Mesendoderm (in vitro differentiated cells): ENCODE measurements at places on chromosomes 16 and 17.

- DNase-seq = peak; percentile 10
These were observed 81.9 kb downstream of the TUBD1 start for GRCh38 chr17:59810894-59811153.

GRCh38 chr16:78684030-78684611, 584.7 kb downstream of the WWOX start:
- no peak for DNase-seq

GRCh38 chr16:66703406-66704215, 7.1 kb upstream of the CMTM4 start:
- DNase-seq = peak; percentile 40

- no peak for DNase-seq
These were observed 52.9 kb downstream of the SNTB2 start for GRCh38 chr16:69239851-69240250.

DNA sequence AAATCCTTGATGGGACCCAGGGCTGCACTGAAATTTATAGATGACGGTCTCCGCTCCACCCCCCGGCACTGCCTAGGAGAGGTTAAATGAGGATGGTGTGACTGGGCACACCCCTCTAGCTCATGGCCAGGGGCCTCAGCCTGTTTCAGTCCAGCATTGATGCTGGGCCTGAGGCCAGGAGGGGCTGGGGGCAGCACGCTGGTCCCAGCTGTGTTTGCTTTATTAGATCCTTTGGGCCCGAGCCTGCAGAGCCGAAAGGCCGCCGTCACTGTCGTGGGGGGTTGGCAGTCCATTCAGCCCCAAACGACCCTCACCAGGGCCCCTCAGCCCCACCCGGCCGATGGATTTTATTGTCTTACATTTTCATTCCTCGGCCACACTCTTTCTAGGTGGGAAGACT, 10.8 kb upstream of the DOK4 start:
- DNase-seq = no peak

- no peak for DNase-seq
These were observed 89.8 kb upstream of the ZNF750 start for GRCh38 chr17:82929676-82930042.

DNA sequence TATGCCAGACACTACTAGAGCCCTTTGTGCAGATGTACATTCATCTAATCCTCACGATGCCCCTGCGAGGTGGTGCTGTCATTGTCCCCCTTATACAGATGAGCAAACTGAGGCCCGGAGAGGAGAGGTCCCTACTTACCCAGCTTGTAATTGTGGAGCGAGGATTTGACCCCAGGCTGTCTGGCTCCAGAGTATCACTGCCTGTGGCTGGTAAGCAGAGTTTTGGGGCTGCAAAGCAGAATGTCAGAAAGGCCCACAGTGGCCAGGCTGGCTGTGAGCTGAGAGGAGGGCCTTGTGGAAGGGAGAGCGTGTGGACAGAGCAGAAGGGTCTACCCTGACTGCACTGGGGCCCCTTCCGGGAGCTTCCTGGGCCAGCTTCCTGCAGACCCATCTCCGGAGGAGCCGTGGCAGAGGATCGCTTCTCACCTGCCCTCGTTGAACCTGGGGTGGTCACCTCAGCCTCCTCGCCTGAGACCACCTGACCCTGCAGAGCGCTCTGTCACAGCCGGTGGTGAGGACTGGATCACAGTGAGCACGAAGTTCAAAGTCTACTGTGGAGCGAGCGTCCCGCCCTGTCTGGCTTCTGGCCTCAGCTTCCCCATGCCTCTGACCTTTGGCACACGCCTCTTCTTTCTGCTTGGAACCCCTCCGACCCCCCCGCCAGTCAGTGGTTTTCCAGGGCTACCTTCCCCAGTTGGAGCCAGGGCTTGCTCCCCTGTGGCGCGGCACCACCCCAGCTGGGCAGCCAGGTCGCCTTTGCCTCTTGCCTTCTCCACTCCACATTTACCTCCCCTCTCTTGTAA, 12.1 kb downstream of the CMIP start:
- no peak for DNase-seq

- DNase-seq = no peak
These were observed 444.1 kb upstream of the RBFOX1 start for GRCh38 chr16:6888531-6888930.

GRCh38 chr17:61415374-61416210, 15.9 kb downstream of the TBX2 start:
- no peak for DNase-seq

- no peak for DNase-seq
These were observed 100.7 kb downstream of the SOCS1 start for GRCh38 chr16:11155284-11155806.

GRCh38 chr17:73605444-73605843, 38.8 kb downstream of the SDK2 start:
- no peak for DNase-seq

GRCh38 chr17:49399995-49400394, 14.7 kb downstream of the PHB1 start:
- no peak for DNase-seq

DNA sequence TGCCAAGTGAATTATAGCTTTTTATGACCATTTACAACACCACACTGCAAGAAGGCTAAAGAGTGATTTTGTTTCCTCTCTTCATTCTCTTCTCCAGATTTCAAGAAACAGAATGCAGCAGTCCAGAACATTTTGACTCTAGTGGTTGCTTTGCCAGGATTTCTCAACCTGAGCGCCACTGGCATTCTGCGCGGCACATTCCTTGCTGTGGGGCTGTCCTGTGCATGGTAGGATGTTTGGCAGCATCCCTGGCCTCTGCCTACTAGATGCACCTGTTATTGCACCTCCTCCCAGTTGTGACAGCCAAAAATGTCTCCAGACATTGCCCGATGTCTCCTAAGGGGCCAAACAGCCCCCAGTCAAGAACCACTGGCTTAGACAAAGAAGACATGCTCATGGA, 25.7 kb upstream of the SLC39A11 start:
- no peak for DNase-seq

- no peak for DNase-seq
These were observed 282.4 kb upstream of the EEF2KMT start for GRCh38 chr16:5379954-5380353.

- DNase-seq = no peak
These were observed 1.3 kb downstream of the ARHGAP23 start for GRCh38 chr17:38429476-38430100.

DNA sequence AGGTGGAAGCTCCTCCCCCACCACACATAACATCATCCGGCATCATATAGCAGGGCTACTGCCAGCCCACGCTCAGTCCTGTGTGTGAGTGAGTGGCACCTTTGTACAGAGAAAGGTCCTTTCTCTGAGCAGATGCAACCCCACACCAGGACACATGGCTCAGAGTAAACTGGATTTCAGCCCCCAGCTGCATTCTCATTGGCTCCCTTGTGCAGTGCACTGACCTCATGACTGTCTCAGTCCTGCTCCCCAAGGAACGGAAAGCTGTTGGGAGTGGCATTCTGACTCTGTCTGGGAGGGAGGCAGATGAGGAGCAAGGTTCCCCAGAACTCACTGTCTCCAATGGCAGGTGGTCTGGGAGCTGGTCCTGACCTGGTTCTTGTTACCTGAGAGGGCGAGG, 244.1 kb downstream of the PHKB start:
- no peak for DNase-seq

DNA sequence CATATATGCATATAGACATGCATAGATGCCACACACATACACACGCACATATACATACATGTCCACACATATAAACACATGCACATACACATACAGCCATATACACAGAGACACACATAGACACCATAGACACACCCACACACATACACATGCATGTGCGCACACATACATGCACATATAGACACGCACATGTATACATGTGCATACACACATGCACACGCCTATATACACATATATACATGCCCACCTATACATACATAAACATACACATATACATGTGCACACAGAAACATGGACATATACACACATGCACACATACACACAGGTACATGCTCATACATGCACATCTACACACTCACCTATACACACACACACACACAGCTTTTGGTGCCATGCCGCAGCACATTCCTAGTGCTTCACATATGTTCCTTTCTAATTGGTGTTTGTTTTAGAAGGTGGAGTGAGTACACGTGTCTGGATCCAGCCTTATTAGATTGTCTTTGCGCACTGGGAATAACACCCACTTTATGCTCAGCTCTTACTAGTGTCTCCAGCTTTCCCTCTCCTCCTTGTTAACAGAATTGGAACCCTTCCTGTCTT, 198.0 kb downstream of the RPTOR start:
- DNase-seq = no peak

DNA sequence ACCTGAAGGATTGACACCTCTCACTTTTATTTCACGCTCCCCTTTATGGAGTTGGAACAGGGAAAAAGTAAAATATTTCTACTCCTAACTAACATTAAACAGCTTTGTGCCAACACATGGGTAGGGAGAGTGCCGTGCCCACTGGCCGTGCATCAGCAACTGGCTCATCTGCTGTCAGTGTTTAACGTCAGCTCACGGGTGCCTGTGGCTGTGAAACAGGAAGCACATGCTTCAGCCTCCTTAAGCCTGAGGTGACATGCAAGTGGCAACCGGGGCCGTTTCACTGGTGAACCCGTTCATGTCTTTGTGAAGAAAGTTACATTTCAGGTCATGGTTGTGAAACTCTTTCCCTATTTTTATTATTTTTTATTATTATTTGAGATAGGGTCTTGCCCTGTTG, 3.2 kb downstream of the SPG7 start:
- no peak for DNase-seq

GRCh38 chr17:28471531-28472342, 1.7 kb upstream of the SLC13A2 start:
- DNase-seq = peak; percentile 40

- DNase-seq = no peak
These were observed 31.9 kb downstream of the MYO18A start for GRCh38 chr17:29148257-29148789.

- DNase-seq = peak; percentile 12
These were observed 365.4 kb downstream of the SNX29 start for GRCh38 chr16:12341966-12342365.

GRCh38 chr17:49995055-49995738, at the start of gene DLX3:
TSS of gene DLX3 (minus strand) at chr17:49995224. CDS start at chr17:49994998, 226 bp downstream.
- DNase-seq = peak; percentile 92

DNA sequence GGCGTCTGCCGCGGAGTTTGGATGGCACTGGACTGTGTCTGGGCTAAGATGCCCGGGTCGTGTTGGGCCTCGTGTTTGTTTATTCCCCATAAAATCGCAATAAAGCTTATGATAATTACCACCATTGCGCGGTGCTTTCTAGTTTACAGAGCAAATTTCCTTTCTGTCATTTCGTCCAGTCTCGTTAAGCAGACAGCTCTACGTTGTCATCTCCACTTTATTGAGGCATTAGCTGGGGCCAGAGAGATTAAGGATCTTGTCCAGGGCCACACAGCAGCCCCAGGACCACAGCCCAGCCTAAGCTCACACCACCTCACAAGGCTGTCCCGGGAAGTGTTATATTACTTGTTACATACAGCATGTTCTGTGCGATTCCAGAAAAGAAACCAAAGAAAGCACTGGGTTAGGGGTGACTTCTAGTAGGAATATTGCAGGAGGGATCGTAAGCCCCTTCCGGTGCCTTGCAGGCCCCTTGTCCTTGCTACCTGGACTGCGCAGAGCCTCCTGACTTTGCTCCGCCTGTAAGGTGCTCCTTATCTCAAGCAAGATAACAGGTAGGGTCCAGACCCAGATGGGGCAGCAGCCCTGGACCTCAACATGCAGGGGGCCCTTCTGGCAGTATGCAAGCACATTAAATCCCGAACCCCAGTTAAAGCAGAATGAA, 6.3 kb downstream of the NOS2 start:
- no peak for DNase-seq

DNA sequence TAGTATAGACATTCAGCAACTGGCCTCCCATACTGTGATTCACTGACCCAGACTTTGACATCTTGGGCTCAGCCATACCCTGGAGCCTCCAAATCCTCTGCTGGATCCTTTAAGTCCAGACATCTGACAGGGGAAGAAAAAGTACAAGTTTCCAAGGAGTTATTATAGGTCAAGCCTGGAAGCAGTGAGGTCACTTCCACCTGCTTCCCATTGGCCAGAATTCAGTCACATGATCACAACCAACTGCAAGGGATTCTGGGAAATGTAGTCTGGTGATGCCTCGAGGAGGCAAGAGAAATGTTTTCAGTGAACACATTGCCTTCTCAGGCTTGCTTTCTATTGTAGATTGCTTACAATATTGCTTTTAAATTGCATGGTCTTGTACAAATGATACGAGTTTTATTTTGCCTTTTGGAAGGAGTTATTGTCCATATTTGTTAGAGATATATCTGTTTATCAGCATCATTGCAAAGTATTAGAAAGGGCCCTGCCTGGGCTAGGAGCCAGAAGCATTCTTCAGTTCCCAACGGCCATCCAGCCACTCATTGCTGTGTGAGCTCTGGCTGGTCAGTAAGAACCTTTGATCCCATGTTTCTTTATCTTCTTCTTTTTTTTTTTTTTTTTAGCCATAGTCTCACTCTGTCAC, 696.9 kb downstream of the WWOX start:
- peak; percentile 94 for DNase-seq

- no peak for DNase-seq
These were observed 107.6 kb downstream of the TTC19 start for GRCh38 chr17:16107165-16107770.

DNA sequence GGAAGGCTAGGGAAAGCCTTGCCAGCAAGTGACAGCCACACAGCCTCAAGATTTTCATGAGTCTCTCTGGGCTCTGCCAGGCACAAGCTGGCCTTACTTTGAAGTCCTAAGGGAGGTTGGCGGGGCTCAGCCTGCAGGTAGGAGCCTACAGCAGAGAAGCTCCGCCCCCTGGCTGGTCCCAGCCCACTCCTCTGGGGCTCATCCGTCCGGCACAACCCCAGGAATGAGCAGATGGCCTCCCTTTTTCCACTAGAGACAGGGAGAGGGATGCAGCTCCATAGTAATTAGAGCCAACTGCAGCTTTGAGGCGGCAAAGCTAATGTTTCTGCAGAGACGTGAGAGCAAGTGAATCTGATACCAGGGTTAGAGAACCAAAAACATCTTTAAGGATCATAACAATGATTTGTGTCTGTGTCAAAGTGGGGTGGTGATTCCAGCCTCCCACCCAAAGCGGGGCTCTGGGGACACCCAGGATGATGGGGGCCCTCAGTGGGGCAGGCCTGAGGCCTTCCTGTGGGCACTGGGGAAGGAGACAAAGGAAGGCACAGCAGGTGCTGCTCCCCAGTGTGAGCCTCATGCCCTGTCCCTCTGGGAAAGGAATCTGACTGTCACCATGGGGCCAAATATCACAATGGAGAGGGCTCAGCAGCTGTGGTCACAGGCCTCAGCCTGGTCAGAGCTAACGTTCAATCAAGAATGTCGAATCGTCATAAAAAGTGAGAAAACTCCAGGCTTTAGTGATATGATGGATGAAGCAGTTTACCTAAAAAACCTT, 61.5 kb downstream of the RBFOX3 start:
- no peak for DNase-seq

- DNase-seq = no peak
These were observed 25.0 kb downstream of the RMI2 start for GRCh38 chr16:11370084-11370931.

- no peak for DNase-seq
These were observed 1151.9 kb upstream of the GOT2 start for GRCh38 chr16:59886021-59886420.

- no peak for DNase-seq
These were observed 12.9 kb downstream of the GAN start for GRCh38 chr16:81327447-81328196.

GRCh38 chr17:71055128-71055527, 885.8 kb downstream of the KCNJ2 start:
- DNase-seq = no peak
